ENCODE measurements at places on chromosomes 1 and 21. TPM values are rescaled to one million over a fixed set of nuclear protein-coding genes. Genes with fewer than 3 reads are reported as not detected.

TCHH gene
- total RNA-seq: 0.05 TPM

OLFML2B gene
- not detected for total RNA-seq

RIPK4 gene
- total RNA-seq: not detected

AADACL4 gene
- not detected for total RNA-seq

CR1 gene
- total RNA-seq: not detected

ADIPOR1 gene
- total RNA-seq: 78.1 TPM

DNA sequence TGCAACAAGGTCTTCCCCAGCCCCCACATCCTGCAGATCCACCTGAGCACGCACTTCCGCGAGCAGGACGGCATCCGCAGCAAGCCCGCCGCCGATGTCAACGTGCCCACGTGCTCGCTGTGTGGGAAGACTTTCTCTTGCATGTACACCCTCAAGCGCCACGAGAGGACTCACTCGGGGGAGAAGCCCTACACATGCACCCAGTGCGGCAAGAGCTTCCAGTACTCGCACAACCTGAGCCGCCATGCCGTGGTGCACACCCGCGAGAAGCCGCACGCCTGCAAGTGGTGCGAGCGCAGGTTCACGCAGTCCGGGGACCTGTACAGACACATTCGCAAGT, 3.8 kb downstream of the ZBTB18 start:
- H3K36me3 ChIP-seq: peaks cover 3% of the 10 kb centered on the region
- DNase-seq: no peak
- H3K4me3 ChIP-seq: no peak overlapping the region
- peaks cover 17% of the 10 kb centered on the region for H3K27me3 ChIP-seq
- H3K4me1 ChIP-seq: peaks cover 15% of the 10 kb centered on the region

DNA sequence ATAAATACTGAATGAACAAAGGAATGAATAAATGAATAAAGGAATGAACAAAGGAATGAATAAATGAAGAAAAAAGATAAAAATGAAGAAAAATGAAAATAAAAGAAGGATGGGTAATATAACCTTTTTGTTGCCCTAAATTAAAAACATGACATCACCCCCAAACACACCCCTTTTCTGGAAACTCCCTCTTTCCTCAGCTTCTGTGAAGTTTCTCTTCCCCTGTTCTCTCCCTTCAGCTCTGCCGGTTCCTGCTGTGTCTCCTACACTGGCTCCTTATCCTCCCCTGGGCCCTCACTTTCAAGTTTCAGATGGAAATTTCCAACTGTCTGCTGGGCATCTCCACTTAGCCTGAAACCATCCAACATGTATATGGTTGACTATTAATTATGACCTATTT, 37.9 kb downstream of the RAB3B start:
- peaks cover 8% of the 10 kb centered on the region for H3K4me1 ChIP-seq
- DNase-seq: no peak
- H3K27ac ChIP-seq: no peak overlapping the region
- H3K27me3 ChIP-seq: peaks cover 3% of the 10 kb centered on the region

DNA sequence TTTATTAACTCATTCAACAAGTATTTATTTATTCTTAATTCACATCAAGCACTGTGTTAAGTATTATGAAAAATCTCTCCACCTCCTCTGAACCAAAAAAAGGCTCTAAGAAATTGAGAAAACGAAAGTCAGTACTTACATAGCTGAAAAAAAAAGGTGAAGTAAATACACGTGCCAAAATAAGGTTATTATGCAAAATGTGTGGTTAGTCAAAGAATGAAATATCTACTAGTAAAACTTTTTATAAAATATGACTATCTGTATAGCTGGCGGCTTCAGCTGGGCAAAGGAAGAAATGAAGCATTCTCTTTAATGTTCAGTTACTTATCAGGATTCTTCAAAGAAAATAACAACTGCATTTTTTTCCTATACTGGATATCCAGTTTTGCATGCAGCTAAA, 35.5 kb upstream of the ASPM start:
- DNase-seq: no peak
- H3K4me1 ChIP-seq: peaks cover 2% of the 10 kb centered on the region
- H3K27me3 ChIP-seq: no peaks in the 10 kb centered on the region
- peaks cover 23% of the 10 kb centered on the region for H3K36me3 ChIP-seq
- H3K27ac ChIP-seq: no peak overlapping the region
- no peak overlapping the region for H3K4me3 ChIP-seq

DNA sequence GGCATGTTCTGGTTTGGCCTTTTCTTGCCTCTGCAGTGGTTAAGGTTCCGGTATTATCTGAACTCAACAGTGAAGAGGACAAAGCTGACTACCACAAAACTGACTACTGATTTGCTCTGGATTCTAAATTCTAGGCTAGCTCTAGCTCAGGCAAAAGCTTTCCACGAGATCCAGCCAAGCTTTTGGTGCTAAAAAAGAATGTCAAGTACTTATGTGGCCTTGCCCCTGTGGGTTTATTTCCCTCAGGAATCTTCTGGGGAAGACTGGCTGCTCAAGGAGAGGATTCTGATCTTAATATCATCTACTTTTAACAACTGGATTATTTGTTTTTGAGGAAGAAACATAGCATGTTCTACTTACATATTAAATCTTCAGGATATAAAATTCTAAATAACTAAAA, 26.1 kb upstream of the MTMR11 start:
- no peak for DNase-seq
- H3K4me3 ChIP-seq: no peak overlapping the region
- no peaks in the 10 kb centered on the region for H3K27me3 ChIP-seq
- peaks cover 39% of the 10 kb centered on the region for H3K36me3 ChIP-seq
- H3K4me1 ChIP-seq: peaks cover 23% of the 10 kb centered on the region

DNA sequence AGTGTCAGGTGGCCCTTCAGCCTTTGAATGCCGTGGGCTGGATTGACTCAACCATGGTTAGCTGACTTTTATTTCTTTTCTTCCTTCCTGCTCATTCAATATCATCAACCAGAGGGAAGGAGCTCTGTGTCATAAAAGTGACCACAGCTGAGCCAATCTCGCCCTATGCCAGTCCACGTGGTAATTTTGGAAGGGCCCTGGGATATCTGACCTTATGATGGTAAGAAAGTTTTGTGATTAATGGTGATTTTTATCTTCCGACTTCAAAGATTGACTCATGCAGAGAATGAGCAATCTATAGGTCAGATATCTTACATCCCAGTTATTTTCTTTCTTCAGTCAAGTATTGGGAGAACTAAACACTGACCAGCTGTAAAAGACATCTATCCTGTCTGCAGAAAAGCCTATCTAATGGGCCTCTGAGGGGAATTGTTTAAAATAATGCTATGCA, 170.3 kb downstream of the ZC3H11B start:
- no peak overlapping the region for H3K4me3 ChIP-seq
- no peaks in the 10 kb centered on the region for H3K27me3 ChIP-seq
- no peak overlapping the region for H3K27ac ChIP-seq
- DNase-seq: no peak
- H3K4me1 ChIP-seq: no peaks in the 10 kb centered on the region

DNA sequence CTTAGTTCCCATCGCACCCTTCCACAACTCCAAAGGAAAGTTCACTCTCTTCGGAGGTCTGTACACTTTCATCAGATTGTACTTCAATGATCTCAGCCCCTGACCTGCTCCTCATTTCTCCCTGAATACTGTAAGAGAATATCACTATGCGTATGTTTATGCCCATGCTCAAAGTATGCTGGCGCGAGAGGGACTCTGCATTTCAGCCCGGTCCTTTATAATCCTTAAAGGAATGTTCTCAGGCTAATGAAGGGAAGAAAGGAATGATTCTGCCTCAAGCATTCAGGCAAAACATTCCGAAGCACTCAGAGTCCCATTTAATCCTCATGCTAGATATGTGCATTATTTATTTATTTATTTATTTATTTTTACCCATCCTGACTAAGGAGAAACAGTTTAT, 76.8 kb downstream of the PLD5 start:
- no peaks in the 10 kb centered on the region for H3K36me3 ChIP-seq
- DNase-seq: no peak
- no peak overlapping the region for H3K27ac ChIP-seq
- H3K4me1 ChIP-seq: no peaks in the 10 kb centered on the region
- no peaks in the 10 kb centered on the region for H3K27me3 ChIP-seq

GRCh38 chr1:32898958-32899357, 2.2 kb downstream of the TMEM54 start:
- H3K4me1 ChIP-seq: peaks cover 10% of the 10 kb centered on the region
- no peaks in the 10 kb centered on the region for H3K36me3 ChIP-seq
- DNase-seq: no peak
- peaks cover 55% of the 10 kb centered on the region for H3K27me3 ChIP-seq
- H3K27ac ChIP-seq: no peak overlapping the region
- no peak overlapping the region for H3K4me3 ChIP-seq

GRCh38 chr1:240946926-240947325, 335.0 kb upstream of the GREM2 start:
- H3K36me3 ChIP-seq: no peaks in the 10 kb centered on the region
- H3K27me3 ChIP-seq: no peaks in the 10 kb centered on the region
- DNase-seq: no peak

DNA sequence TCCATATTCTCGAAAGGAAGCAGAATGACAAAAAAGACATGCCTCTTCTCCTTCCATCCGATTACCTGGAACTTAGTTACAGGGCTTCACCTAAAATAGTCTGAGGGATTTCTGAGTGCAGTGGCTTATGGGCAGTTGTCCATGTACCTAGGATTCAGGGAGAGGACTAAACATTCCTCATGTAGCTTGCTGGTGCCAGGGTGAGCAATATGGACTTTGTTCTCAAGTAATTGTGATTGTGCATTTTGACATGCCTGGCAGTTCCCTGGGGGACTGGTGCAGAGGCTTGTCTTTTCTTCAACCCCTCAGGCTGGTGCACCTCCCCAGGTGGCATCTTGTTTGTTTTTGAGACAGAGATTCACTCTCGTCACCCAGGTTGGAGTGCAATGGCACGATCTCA, 6.1 kb upstream of the PSEN2 start:
- no peak overlapping the region for H3K27ac ChIP-seq
- DNase-seq: no peak
- peaks cover 7% of the 10 kb centered on the region for H3K27me3 ChIP-seq

DNA sequence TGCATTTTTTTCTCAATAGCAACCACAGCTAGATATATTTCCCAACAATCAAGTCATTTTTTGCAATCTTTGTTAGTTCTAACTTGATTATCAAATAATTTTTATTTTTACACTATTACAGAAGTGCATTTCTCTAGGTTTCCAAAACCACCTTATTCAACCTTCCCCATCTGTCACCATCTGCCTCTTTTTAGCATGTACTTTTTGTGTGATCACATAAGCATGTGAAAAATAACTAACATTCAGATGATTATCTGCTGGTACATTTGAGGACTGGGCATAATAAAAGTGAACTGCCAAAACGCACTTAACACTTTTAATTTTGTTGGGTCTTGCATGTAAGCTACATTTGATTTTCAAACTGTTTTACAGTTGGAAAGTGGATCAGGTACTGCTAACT, 291.5 kb downstream of the AKT3 start:
- DNase-seq: no peak
- no peaks in the 10 kb centered on the region for H3K4me1 ChIP-seq
- no peak overlapping the region for H3K4me3 ChIP-seq
- H3K36me3 ChIP-seq: peaks cover 13% of the 10 kb centered on the region
- no peaks in the 10 kb centered on the region for H3K27me3 ChIP-seq

DNA sequence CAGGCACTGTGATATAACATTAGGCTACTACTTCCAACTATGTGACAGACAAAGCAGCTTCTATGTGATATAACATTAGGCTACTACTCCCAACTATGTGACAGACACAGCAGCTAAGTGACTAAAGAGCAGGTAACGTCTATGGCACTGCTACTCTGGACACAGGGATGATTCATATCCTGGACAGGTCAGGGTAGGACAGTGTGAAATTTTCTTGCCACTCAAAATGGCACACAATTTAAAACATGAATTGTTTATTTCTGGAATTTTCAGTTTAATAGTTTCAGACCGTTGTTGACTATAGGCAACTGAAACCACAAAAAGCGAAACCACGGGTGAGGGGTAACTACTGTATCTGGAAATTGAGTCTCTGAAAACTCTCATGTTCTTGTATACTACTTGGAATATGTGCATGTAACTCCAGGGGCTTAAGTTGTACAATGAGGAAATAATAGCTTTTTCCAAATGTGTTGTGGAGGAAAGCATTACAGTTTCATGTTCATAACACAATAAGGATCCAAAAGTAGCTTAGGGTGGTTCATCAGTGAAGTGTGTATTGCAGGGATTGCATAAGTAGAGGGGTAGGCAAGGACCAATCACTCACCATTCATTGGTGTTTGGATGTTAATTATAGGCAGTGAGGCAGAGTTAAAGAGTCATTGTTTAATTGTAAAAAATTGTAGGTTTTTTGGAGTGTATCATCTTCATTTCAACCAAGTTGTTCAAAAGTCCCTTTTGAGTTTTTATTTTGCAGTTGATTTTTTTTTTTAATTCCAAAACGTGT, 5.3 kb downstream of the DTL start:
- DNase-seq: no peak
- H3K4me3 ChIP-seq: peak overlapping the region; percentile 58
- peaks cover 49% of the 10 kb centered on the region for H3K36me3 ChIP-seq
- H3K27me3 ChIP-seq: no peaks in the 10 kb centered on the region

- H3K36me3 ChIP-seq: no peaks in the 10 kb centered on the region
- H3K4me3 ChIP-seq: no peak overlapping the region
- DNase-seq: no peak
- no peaks in the 10 kb centered on the region for H3K4me1 ChIP-seq
- no peak overlapping the region for H3K27ac ChIP-seq
Measured at GRCh38 chr1:22731924-22732720, 21.5 kb downstream of the EPHB2 start.

- no peaks in the 10 kb centered on the region for H3K27me3 ChIP-seq
- H3K36me3 ChIP-seq: peaks cover 39% of the 10 kb centered on the region
- DNase-seq: no peak
- H3K4me1 ChIP-seq: peaks cover 51% of the 10 kb centered on the region
- H3K27ac ChIP-seq: no peak overlapping the region
Measured at GRCh38 chr1:154972213-154972516, 1.6 kb upstream of the SHC1 start.

- no peak overlapping the region for H3K4me3 ChIP-seq
- no peak for DNase-seq
- H3K27ac ChIP-seq: no peak overlapping the region
- peaks cover 6% of the 10 kb centered on the region for H3K27me3 ChIP-seq
- no peaks in the 10 kb centered on the region for H3K36me3 ChIP-seq
- H3K4me1 ChIP-seq: no peaks in the 10 kb centered on the region
Measured at GRCh38 chr1:64304823-64305222, 101.4 kb downstream of the UBE2U start.

DNA sequence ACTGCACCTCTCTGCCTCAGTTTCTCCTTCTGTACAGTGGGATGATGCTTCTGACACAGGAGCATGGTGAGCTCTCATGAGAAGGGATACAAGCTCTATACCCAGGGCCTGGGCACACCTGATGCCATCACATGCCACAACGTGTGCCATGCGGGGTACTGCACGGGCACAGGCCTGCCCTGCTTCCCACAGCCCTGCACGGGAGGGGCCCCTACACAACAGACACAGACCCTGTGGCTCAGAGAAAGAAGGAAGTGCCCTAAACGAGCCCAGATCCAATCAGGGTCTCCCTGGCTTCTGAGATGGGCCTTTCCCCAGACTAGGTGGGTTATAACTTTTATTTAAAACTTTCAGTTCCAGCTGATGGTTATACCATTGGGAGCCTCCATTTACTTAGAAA, 24.6 kb downstream of the C2CD2 start:
- no peaks in the 10 kb centered on the region for H3K36me3 ChIP-seq
- H3K27me3 ChIP-seq: peaks cover 7% of the 10 kb centered on the region
- no peak overlapping the region for H3K4me3 ChIP-seq
- peaks cover 34% of the 10 kb centered on the region for H3K4me1 ChIP-seq
